Glutamatergic neuron (in vitro differentiated cells): ENCODE measurements at places on chromosomes 2 and 18.

DNA sequence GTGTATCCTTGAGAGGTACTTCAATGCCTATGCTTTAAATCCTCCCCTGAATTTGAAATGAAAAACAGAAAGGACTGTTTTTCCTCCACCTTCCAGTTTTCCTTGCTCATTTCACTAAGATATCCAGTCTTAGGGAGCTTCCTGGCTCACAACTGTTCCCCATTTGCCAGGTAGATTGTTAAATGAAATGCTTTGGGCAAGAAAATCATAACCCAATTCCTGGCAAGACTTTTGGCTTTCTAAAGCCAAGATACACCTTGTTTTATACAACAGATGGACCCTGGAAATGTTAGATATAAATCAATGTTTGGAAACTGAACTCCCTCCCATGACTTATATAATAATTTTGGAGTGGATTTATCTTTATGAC lies 3.6 kb upstream of the CHMP3 start:
- no peak for DNase-seq

GRCh38 chr2:45836316-45836715 lies 184.8 kb downstream of the PRKCE start:
- no peak for DNase-seq

- no peak for DNase-seq
Measured at GRCh38 chr2:215728504-215729065, 284.8 kb downstream of the MREG start.

GRCh38 chr2:216081487-216082116 lies at the start of the genes PECR and TMEM169:
TSS of gene PECR (minus strand) at chr2:216081809. CDS start at chr2:216081741, 68 bp downstream.
TSS of gene TMEM169 (plus strand) at chr2:216081919. CDS start at chr2:216095964, 14,045 bp downstream.
- peak; percentile 91 for DNase-seq
